MCF 10A (cell line): ENCODE measurements at places on chromosomes 3 and 15. TPM values are rescaled to one million over a fixed set of nuclear protein-coding genes. Genes with fewer than 3 reads are reported as not detected.
A peak's percentile ranks its signal among the peaks of the same experiment; 100 is the strongest.

The KY gene
- total RNA-seq: not detected in 2 replicates

The MASP1 gene
- total RNA-seq: not detected in 2 replicates

- peaks cover 11% of the 10 kb centered on the region for H3K4me1 ChIP-seq
- H3K4me3 ChIP-seq: no peak overlapping the region
- H3K36me3 ChIP-seq: no peaks in the 10 kb centered on the region
- H3K27me3 ChIP-seq: no peaks in the 10 kb centered on the region
- H3K27ac ChIP-seq: peak overlapping the region; percentile 42
Observed at GRCh38 chr3:112351823-112352222, 18.9 kb downstream of the CD200 start.

GRCh38 chr15:77720655-77721054, 87.9 kb upstream of the LINGO1 start:
- H3K36me3 ChIP-seq: no peaks in the 10 kb centered on the region
- H3K4me1 ChIP-seq: no peaks in the 10 kb centered on the region
- H3K27me3 ChIP-seq: peaks cover 28% of the 10 kb centered on the region
- no peak overlapping the region for H3K4me3 ChIP-seq
- no peak overlapping the region for H3K27ac ChIP-seq

GRCh38 chr15:61974759-61975158, 85.5 kb downstream of the VPS13C start:
- no peak overlapping the region for H3K27ac ChIP-seq
- no peaks in the 10 kb centered on the region for H3K27me3 ChIP-seq
- peak; percentile 4 for DNase-seq
- no peak overlapping the region for H3K4me3 ChIP-seq
- peaks cover 56% of the 10 kb centered on the region for H3K36me3 ChIP-seq
- peaks cover 7% of the 10 kb centered on the region for H3K4me1 ChIP-seq
